ENCODE measurements at places on chromosomes 3 and 15.

GRCh38 chr3:31406896-31407295, 125.8 kb upstream of the STT3B start:
- DNase-seq = no peak

DNA sequence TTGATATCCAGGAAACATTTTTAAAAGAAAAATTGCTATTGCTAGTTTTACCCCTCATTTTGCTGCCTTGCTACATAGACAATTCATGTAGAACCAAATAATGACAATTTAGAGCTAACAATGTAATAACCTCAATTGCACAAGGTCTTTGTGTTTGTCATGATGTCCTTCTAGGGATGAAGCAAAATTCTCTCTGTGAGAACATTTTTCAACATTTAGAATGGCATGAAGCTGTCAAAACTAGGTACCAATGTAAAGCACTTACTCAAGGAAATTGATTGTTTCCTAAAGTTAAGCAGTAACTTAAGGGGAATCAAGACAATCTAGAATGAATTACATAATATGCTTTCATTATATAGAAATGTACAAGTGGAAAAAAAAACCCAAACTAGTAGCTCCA, 7.9 kb upstream of the FGF7 start:
- peak; percentile 3 for DNase-seq

- no peak for DNase-seq
Measured at GRCh38 chr3:41323467-41324155, 124.3 kb downstream of the CTNNB1 start.

- DNase-seq = no peak
Measured at GRCh38 chr3:50323092-50323600, 601 bp upstream of the HYAL2 start.

DNA sequence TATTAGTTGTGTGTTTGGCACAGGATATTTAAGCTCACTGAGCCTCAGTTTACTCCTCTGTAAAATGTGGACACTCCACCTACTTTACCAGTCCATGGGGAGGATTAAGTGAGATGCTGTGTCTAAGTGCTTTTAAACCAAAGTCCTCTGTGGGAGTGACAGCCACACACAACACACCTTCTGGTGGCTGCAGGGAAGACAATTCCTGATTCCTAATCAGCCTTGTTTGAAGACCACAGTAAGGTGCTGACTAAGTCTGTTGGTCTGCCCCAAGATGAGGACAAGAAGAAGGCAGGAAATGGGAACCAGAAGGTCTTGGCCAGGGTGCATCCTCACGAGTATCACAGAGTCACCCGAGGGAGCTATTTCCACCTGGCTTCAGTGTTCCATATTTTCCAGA, 52.3 kb downstream of the EPHB1 start:
- no peak for DNase-seq

DNA sequence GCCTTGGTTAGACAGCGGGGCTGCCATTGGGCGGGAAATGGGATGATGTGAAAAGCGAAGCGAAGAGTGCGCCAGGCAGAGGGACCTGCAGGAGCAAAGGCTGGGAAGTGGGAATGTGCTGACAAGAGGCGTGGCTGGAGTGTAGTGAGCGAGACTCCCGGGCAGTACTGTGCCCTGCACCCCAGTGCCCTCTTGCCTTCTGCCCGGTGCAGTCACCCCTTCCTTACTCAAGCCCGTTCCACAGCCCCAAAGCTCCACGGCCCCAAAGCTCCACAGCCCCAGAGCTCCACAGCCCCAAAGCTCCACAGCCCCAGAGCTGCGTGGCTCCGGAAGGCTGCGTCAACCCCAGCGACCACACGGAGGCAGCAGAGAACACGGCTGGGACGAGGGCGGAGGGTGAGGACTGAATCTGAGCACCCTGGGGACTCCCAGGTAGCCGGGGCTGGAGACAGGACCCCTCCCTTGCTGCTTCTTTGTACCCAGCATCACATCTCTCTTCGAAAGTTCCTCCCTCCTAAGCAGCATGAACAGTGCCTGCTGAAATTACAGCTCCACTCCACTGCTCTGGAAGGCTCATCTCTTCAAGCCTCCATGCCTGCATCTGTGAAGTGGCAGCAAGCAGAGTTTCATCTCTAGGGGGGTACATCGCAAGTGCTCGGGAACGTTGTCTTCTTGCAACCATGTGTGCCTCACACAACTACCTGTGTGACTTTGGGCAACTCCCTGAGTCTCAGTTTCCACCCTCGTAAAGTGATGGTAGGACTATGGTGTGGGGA, 108.9 kb downstream of the FBLN2 start:
- no peak for DNase-seq

DNA sequence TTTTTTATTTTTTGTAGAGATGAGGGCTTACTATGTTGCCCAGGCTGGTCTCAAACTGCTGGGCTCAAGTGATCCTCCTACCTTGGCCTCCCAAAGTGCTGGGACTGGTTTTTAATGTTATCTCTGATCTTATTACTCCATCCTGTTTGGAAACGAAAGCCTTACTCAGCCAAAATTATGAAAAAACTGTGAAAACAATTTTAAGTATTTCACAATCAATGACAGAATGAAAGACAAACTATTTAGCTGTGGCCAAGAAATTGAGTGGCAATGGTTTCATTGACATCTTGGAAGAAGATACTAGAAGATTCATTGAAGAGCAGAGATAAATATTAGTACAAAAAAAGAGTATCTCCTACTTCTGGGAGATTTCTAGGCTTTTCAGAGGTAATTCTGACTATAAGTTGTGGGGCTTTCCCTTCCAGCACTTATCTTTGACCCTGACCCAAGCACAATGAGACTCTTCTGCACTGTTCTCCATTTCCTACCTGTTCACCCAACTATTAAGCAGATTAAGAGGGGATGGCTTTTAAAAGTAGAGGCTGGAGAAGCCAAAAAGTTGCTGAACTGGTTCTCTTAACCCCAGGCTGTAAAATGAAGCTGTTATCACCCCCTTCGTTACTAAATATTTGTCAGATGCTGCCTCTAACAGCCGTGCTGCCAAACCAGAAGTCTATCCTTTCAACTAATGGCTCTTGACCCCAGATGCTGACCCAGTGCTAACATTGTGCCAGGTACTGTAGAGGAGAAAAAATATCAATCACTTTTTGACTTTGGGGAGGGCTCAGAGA, 14.2 kb upstream of the SLC25A36 start:
- DNase-seq = no peak
